Activated naive CD4-positive, alpha-beta T cell treated with anti-CD3 and anti-CD28 coated beads, Interleukin-2, amount 10 ng/mL, durations not matched to agents 7 days and 5 days (primary cell): ENCODE measurements at places on chromosomes 3 and 15.

- DNase-seq, result no peak
Observed at GRCh38 chr3:187941135-187941847, 196.0 kb upstream of the BCL6 start.

- no peak for DNase-seq
Observed at GRCh38 chr15:32833379-32833821, 115.6 kb downstream of the GREM1 start.

DNA sequence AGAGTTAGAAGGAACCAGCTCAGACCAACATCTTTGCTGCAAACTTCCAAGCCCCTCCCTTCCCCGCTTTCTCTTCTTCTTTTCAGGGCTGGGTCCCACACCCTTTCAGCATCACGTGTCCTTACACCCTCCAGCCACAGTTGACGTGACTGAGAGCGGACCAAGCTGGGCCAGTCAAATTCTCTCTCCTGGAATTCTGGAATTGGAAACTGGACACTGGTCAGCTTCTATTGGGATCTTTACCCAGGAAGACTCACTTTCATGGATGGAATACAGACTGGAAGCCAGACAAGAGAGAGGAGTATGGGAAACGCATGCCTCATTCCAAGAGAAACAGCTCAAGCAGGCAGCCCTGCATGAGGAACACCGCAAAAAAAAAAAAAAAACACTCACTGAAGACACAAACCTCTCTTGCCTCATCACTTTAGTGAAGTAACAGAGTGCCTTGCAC lies 12.4 kb upstream of the TPM1 start:
- DNase-seq, result no peak

GRCh38 chr3:54514416-54514815 lies 392.1 kb downstream of the CACNA2D3 start:
- no peak for DNase-seq

GRCh38 chr3:178603735-178604134 lies 67.5 kb downstream of the KCNMB2 start:
- no peak for DNase-seq

DNA sequence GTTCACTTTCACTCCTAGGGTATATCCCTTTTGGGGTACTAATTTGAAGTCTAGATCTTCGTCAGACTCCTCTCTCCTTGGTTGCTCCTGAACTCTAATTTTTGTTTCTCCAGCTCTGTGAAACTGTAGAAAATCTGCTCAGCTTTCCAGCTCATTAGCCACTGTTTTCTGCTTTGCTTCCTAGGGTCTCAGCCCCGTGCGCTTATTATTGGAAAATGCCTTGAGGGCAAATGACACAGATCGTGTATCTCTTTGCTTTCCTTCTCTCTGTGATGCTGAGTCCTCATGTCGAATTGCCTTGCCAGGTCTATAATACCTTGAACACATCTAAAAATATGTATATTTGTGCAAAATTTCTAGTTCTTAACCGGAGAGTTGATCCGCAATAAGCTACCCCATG lies 731.1 kb downstream of the EDEM1 start:
- DNase-seq, result no peak

GRCh38 chr3:137906985-137907649 lies 102.8 kb upstream of the CLDN18 start:
- no peak for DNase-seq

- no peak for DNase-seq
Observed at GRCh38 chr3:188345223-188345622, 191.3 kb downstream of the LPP start.
